ENCODE measurements at places on chromosomes 6 and 20.

GRCh38 chr6:31214516-31214915 is 44.0 kb upstream of the POU5F1 start:
- no peak for DNase-seq

DNA sequence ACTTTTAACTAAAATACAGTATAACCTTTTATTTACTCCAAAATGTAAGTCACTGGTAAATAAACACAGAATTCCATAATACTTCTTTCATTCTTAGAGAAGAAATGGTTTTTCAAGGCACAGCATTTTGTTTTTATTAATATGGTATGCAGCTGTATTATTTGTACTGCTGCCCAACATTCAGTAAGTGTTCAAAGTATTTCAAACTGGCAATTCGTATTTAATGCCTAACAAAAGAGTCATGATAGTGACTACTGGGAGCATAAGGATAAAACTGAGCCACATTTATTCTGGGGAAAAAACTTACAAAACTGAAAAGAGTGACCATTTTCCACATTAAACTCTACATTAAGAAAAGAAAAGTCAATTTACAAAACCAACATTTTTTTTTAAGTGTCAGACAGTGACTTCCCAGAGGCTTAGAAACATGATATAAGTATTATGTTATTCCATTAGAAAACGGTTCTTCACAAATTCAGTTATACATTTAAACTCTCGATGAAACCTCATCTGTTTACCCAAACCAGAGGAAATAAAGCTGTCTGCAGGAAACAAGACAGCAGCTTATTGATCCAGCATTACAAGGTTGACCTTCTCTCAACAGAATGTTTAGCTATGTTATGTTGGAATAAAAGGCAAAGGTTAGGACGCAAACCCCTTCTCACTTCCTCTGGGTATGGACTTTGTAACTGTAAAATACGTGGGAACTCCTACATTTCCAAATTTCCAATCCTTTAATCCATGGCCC is 24.3 kb downstream of the EPB41L2 start:
- DNase-seq: no peak

GRCh38 chr6:66396549-66396948 is 689.5 kb upstream of the EYS start:
- no peak for DNase-seq

GRCh38 chr20:51641866-51642265 is 99.3 kb upstream of the NFATC2 start:
- no peak for DNase-seq

DNA sequence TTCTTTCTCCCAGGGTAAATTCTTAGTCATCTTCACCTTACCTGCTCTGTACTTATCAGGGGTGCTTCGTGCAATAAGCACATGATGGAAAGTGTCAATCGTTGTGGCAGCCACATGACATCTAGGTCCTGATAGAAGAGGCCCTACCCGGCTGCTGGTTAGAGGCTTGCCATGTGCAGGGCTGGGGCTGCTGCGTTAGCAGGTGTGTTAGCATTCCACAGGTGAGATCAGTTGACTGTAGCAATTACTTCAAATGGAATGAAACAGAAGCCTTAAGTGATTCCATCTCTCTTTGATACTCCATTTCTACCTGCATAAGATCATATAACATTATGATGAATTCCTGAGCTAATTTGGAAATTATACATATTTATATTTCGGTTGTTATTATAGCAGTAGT is 127.0 kb downstream of the UST start:
- no peak for DNase-seq

DNA sequence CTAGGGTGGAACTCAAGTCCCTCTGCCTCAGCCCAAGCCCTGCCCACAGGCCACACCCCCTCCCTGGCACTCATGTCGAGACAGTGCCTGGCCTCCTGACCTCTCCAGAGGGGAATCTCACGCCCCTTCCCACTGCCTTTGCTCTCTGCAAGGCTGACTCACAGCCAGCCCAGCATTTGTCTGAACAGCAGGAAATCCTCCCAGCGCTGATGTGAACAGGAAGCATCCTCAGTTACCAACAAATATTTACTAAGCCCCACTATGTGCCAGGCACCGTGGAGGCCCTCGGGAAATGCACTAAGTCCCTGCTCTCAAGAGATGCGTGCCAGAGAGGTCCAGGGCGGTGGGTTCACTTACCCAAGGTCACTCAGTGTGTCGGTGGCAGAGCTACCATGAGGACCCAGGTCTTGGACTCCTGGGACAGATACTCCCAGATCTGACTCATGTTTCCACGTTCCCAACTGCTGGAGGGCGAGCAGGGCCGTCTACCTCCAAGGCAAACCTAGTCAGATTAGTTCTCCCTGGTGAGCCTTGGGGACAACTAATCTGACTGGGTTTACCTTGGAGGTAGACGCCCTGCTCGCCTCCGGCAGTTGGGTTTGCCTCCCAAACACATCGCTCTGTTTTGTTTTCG is 7.8 kb downstream of the ADA start:
- no peak for DNase-seq

DNA sequence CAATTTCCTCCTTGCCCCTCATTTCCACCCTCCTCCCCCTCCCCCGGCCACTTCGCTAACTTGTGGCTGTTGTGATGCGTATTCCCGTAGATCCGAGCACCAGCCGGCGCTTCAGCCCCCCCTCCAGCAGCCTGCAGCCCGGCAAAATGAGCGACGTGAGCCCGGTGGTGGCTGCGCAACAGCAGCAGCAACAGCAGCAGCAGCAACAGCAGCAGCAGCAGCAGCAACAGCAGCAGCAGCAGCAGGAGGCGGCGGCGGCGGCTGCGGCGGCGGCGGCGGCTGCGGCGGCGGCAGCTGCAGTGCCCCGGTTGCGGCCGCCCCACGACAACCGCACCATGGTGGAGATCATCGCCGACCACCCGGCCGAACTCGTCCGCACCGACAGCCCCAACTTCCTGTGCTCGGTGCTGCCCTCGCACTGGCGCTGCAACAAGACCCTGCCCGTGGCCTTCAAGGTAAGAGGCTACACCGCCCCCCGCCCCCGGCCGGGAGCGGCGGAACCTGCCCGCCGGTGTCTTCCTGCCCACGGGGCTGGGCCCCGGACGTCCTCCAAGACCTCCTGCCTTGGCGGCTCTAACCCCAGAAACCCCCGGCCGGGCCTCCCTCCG is 44.9 kb upstream of the SUPT3H start:
- peak; percentile 25 for DNase-seq

- no peak for DNase-seq
These were observed 41.5 kb downstream of the BANF2 start for GRCh38 chr20:17741220-17741619.

DNA sequence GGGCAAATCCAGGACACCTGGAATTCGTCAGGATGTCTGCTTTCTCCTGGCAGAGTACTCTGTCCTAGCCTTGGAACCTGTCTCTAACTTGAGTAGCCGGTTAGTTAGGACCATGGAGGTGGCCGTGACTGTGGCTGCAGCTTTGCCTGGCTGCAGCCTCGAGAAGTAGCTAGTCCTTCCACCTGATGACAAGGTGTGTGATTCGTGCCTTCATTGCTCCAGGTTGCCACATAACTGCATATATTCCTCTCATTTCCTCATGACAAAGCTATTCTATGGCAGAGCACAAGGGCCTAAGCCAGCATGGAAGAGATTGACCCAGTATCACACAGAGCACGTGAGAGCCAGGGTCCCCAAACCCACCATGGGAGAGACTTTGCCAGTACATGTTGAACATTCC is 39.8 kb upstream of the KIF25 start:
- DNase-seq: no peak

Data from stimulated activated CD4-positive, alpha-beta T cell treated with anti-CD3 and anti-CD28 coated beads, Interleukin-15, amount 100 ng/mL, for 1 hour (primary cell).